SK-MEL-5 (cell line): ENCODE measurements at places on chromosomes 1 and 21.

GRCh38 chr21:44509539-44509938 is 30.5 kb downstream of the KRTAP10-1 start:
- DNase-seq, result peak; percentile 56

DNA sequence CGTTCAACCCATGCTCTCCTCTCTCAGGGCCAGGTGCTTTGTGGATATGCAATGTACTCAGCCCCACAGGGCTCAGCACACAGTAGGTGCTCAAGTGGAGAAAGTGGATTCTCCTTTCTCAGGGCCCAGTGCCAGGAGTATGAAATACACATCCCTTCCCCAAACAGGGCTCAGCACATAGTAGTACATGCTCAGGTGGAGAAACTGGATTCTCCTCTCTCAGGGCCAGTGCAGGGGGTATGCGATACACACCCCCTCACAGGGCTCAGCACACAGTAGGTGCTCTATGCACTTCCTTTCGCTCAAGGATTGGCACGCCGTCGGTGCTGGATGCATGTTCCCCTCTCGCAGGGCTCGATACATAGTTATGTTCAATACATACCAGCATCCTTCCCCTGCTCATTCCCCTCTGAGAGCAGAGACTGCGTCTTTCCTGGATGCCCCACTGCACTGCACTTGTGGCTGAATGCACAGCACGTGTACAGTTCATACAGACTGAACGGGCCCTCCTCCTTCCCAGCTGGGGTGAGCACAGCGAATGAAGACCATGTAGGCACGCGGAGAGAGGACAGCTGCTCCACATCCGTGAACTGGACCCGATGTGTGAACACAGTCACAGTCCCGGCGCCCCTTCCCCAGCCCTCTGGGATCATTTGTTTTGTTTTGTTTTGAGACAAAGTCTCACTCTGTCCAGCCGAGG is 16.6 kb upstream of the DISP3 start:
- no peak for DNase-seq

- DNase-seq, result no peak
These were observed 17.7 kb downstream of the TUT4 start for GRCh38 chr1:52534928-52535764.

GRCh38 chr1:150362721-150363425 is 1.1 kb upstream of the RPRD2 start:
- DNase-seq, result no peak

DNA sequence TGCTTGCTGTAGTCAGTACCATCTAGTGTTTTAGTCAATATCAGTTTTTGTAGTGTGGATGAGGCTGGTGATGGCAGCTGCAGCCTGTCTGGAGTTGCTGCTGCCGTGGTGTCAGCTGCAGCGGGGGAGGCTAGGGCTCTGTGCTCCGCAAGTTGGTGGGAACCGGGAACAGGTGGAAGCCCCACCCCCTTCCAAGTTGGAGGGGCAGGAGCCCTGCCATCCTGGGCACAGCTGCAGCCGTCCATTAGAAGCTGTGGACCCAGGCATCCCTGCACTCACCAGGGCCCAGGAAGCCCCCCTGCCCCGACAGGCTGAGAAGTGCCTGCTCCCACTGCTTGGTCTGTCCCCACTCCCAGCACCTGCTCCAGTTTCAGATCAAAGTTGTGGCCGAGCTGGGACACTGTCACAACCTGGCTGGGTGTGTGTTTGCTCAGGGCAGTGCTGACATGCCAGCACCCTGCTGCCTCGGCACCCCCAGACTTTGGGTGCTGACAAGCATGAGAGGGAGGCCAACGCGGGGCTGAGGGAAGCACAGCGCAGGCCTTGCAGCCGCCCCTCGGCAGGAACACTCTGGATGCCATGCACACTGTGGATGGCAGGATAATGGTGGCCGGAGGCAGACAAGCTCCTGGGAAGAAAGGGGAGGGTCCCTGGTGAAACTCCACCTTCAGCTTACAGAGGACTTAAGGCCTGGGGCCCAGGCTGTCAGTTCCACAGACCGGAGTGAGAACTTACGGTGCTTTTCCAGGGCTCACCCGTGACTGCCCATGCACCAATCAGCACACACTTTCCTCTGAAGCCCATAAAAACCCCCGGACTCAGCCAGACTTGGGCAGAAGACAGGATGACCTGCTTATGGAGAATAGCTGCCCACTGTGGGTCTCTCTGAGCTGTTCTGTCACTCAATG is 86.9 kb downstream of the ADARB1 start:
- DNase-seq, result no peak

GRCh38 chr1:9960706-9961562 is 17.7 kb downstream of the NMNAT1 start:
- DNase-seq, result no peak
